ENCODE measurements at places on chromosomes 2 and 18.

GRCh38 chr2:196435189-196435588 is 204.3 kb upstream of the CCDC150 start:
- H3K36me3 ChIP-seq, result no peaks in the 10 kb centered on the region
- no peaks in the 10 kb centered on the region for H3K27me3 ChIP-seq
- peaks cover 47% of the 10 kb centered on the region for H3K4me1 ChIP-seq
- H3K4me3 ChIP-seq, result no peak overlapping the region
- DNase-seq, result no peak

DNA sequence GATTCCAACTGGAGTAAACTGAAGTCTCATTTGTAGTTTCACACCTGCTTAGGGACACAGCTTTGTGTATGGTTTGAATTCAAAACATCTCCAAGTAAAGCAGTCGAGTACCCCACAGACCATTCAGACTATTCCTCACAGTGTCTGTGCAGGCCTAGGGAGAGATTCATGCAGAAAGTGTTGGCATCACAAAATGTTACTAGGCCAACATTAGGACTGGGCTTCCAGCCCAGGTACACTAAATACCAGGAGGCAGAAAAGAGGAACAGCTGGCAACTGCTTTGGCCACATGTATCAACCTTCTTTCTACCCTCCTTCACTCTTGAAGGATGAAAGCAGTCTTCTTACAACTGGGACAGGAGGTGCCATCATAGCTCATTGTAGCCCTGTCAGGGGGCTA is 270.4 kb upstream of the TMEFF2 start:
- no peak for DNase-seq
- H3K27ac ChIP-seq, result no peak overlapping the region
- H3K36me3 ChIP-seq, result no peaks in the 10 kb centered on the region
- H3K27me3 ChIP-seq, result no peaks in the 10 kb centered on the region
- H3K4me3 ChIP-seq, result no peak overlapping the region

DNA sequence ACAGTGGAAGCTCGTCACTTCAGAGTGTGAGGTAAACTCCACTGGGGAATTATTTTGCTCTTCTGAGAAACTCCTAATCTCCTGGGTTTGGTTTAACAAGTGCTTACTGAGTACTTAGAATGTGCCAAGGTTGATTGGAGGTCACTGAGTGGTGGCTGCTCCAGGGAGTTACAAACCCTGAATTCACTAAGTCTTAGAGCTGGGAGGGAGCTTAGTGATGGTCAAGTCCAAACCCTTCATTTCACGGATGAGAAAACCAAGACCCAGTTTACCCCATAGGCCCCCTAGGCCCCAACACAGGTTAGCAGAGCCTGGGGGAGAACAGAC is 52.0 kb downstream of the SLC4A5 start:
- no peaks in the 10 kb centered on the region for H3K27me3 ChIP-seq
- H3K4me1 ChIP-seq, result no peaks in the 10 kb centered on the region
- H3K27ac ChIP-seq, result no peak overlapping the region
- H3K36me3 ChIP-seq, result no peaks in the 10 kb centered on the region
- DNase-seq, result no peak

GRCh38 chr2:66566726-66567399 is 131.9 kb downstream of the MEIS1 start:
- H3K27ac ChIP-seq, result no peak overlapping the region
- H3K4me1 ChIP-seq, result peaks cover 20% of the 10 kb centered on the region
- H3K27me3 ChIP-seq, result no peaks in the 10 kb centered on the region

GRCh38 chr2:67879586-67880290 is 183.1 kb downstream of the C1D start:
- no peaks in the 10 kb centered on the region for H3K36me3 ChIP-seq
- no peaks in the 10 kb centered on the region for H3K4me1 ChIP-seq
- H3K4me3 ChIP-seq, result no peak overlapping the region
- no peaks in the 10 kb centered on the region for H3K27me3 ChIP-seq
- DNase-seq, result no peak

GRCh38 chr2:16475586-16475985 is 190.0 kb downstream of the CYRIA start:
- no peak overlapping the region for H3K27ac ChIP-seq
- no peaks in the 10 kb centered on the region for H3K27me3 ChIP-seq
- DNase-seq, result no peak
- no peaks in the 10 kb centered on the region for H3K36me3 ChIP-seq
- no peak overlapping the region for H3K4me3 ChIP-seq

DNA sequence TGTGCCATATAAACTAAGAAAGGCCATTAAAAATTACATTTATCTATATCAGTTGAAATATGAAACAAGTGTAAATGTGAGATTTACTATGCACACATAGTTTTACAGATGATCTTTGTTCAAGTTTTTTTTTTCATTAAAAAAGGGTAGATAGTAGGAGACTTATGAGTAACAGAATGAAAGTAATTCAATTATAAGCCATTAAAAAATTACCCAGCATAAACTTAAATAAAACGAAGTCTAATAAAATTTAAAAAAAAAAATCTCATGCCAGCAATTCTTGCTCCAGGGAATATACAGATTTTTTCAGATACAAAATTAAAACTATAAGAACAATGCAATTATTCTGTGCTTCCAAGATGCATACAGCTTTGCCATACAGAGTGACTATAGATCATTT is 118.3 kb upstream of the RNU4ATAC start:
- H3K27me3 ChIP-seq, result no peaks in the 10 kb centered on the region
- H3K4me3 ChIP-seq, result no peak overlapping the region
- H3K36me3 ChIP-seq, result no peaks in the 10 kb centered on the region
- DNase-seq, result no peak

DNA sequence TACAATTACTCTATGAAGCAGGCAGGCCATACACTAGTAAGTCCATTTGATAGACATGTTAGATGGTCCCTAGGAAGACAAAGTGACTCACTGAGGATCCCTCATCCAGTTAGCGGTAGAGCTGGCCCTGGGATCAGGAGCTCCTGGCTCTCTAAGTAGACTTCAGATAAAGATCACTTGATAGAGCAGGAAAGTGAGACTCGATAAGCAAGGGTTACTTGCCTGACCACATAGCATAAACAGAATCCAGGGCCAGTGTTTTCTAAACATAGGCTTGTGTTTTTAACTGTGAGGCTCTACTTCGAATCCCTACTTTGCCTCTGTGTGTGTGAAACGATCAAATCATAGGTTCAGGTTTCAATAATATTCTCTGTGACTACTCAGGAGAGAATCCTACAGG is 355.2 kb upstream of the TRIB2 start:
- no peaks in the 10 kb centered on the region for H3K27me3 ChIP-seq
- DNase-seq, result no peak
- H3K27ac ChIP-seq, result no peak overlapping the region
- H3K36me3 ChIP-seq, result no peaks in the 10 kb centered on the region

DNA sequence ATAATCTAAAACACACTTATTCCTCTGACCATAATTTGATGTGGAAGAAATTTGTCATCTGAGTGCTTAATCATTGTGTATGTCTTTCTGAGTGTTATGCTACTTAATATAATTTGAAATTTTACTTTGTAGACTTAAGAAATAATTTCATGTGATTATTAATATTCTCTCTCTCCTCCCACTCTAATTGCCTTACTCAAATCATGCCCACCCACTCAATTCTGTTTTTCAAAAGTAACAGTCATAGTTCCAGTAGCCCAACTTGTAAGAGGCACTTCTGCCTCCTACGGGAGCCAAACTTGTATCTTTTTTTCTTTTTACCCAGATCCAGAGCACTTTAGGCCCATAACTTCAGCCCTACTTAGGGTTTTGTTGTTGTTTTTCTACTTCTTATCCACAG is 18.5 kb upstream of the KYNU start:
- DNase-seq, result no peak
- no peak overlapping the region for H3K27ac ChIP-seq
- H3K4me3 ChIP-seq, result no peak overlapping the region
- H3K36me3 ChIP-seq, result no peaks in the 10 kb centered on the region

DNA sequence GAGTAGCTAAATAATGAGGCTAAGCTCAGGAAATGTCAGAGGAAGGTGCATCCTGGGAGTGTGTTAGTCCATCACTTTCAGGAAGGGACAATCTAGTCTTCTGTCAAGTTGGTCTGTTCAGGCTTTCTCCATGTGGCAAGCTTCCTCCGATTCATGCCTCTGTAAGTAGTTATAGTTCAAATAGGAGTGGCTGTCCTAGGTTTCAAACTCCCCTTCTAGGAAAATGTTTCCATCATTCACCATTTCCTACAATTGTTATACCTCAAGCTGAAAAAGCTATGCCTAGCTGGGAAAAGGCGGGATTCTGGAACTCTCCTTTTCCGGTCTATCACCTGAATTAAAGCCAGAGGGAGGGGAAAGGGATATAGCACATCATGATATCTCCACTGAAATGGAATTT is 287.7 kb upstream of the ZSWIM2 start:
- peak; percentile 36 for DNase-seq
- no peaks in the 10 kb centered on the region for H3K36me3 ChIP-seq
- no peaks in the 10 kb centered on the region for H3K27me3 ChIP-seq
- peaks cover 6% of the 10 kb centered on the region for H3K4me1 ChIP-seq
- no peak overlapping the region for H3K4me3 ChIP-seq
- peak overlapping the region; percentile 51 for H3K27ac ChIP-seq

- no peak for DNase-seq
- peaks cover 2% of the 10 kb centered on the region for H3K4me1 ChIP-seq
- peaks cover 34% of the 10 kb centered on the region for H3K27me3 ChIP-seq
- H3K36me3 ChIP-seq, result no peaks in the 10 kb centered on the region
- no peak overlapping the region for H3K4me3 ChIP-seq
Observed at GRCh38 chr2:74560591-74560990, 6.1 kb downstream of the DOK1 start.

DNA sequence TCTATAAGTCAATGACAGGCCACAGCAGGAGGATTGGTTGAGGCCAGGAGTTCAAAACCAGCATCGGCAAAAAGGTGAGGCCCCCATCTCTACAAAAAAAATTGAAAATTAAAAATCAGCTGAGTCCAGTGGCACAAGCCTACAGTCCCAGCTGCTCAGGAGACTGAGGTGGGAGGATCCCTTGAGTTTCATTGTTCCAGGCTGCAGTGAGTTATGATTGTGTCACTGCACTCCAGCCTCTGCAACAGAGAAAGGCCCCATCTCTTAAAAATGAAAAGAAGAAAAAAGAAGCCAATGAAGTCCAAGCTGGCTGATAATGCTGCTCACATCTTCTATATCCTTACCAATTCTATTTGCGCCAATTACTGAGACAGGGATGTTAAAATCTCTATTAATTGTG is 39.1 kb downstream of the MRPS5 start:
- H3K36me3 ChIP-seq, result peaks cover 22% of the 10 kb centered on the region
- H3K4me1 ChIP-seq, result no peaks in the 10 kb centered on the region
- H3K4me3 ChIP-seq, result no peak overlapping the region
- no peak overlapping the region for H3K27ac ChIP-seq

DNA sequence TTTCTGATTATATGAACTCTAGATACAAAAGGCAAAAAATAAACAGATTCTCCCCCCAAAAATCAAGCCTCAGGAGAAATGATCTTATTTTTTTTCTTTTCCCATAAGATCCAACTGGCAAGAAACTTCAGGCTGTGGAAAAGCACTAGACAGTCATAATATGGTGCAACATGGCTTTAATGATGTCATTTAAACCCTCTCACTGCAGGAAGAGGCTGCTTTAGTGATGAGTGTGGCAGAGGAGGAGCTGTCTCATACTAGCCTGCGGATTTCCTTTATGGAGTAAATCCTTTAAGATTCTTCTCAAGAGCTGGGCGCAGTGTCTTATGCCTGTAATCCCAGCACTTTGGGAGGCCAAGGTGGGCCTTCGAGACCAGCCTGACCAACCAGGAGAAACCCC is 83.3 kb upstream of the CD28 start:
- no peaks in the 10 kb centered on the region for H3K36me3 ChIP-seq
- no peak for DNase-seq
- no peak overlapping the region for H3K4me3 ChIP-seq
- peaks cover 10% of the 10 kb centered on the region for H3K4me1 ChIP-seq
- no peaks in the 10 kb centered on the region for H3K27me3 ChIP-seq
- H3K27ac ChIP-seq, result no peak overlapping the region

- no peaks in the 10 kb centered on the region for H3K36me3 ChIP-seq
- no peaks in the 10 kb centered on the region for H3K27me3 ChIP-seq
- H3K4me1 ChIP-seq, result no peaks in the 10 kb centered on the region
- DNase-seq, result no peak
- no peak overlapping the region for H3K4me3 ChIP-seq
Observed at GRCh38 chr2:225756198-225756597, 356.7 kb downstream of the NYAP2 start.

GRCh38 chr18:2655954-2656236 is 369 bp downstream of the SMCHD1 start:
- H3K36me3 ChIP-seq, result no peaks in the 10 kb centered on the region
- no peaks in the 10 kb centered on the region for H3K4me1 ChIP-seq
- H3K27me3 ChIP-seq, result no peaks in the 10 kb centered on the region
- peak overlapping the region; percentile 99 for H3K27ac ChIP-seq
- peak; percentile 41 for DNase-seq

DNA sequence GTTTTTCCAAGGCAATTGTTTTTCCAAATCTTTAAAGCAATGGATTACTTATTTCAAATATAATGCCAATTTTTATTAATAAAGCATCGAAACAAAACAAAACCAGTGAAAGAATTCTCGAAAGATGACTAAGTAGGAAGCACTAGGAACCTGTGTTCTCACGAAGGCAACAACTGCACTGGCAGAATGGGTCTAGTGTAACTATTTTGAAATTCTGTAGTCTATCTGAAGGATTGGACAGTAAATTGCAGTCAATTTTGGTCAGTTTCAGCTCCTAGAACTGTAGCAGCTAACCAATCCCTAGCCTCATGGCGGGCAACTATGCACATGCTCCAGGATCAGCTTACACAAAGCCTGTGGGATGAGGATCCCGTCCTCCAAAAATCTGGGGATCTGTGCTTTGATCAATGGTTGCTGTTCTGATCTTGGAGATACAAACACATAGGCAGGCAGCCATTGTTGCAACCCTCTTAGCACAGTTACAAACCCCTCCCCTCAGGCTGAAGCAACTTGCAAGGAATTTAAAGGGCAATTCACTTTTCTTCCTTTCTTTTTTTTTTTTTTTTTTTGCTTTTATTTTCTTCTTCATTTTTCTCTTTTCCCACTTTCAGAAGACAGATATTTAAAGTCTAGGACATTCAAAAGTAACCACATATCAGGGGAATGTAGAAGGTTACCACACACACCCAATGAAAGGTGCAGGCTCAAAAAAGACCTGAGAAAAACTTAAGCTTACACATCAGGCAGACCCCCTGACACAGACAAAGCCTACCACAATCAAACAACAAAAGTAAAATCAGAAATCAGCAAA is 147.6 kb downstream of the THADA start:
- no peak for DNase-seq
- H3K27me3 ChIP-seq, result no peaks in the 10 kb centered on the region
- H3K27ac ChIP-seq, result no peak overlapping the region
